ENCODE measurements at places on chromosomes 16 and 17. TPM values are rescaled to one million over a fixed set of nuclear protein-coding genes. Genes with fewer than 3 reads are reported as not detected.

- no peak for DNase-seq
Measured at GRCh38 chr17:74937064-74938051, 1.7 kb downstream of the OTOP3 start.

- no peak for DNase-seq
Measured at GRCh38 chr16:54923055-54923473, 7.6 kb upstream of the IRX5 start.

GRCh38 chr17:21510686-21511362 is 134.7 kb downstream of the KCNJ12 start:
- no peak for DNase-seq

GRCh38 chr17:75456039-75456416 is 407 bp upstream of the TMEM94 start:
- DNase-seq = no peak

LIG3 gene
- 20.9 TPM for total RNA-seq

All from heart right ventricle (tissue), 16 donors.